ENCODE measurements at places on chromosomes 5 and 9. TPM values are rescaled to one million over a fixed set of nuclear protein-coding genes. Genes with fewer than 3 reads are reported as not detected.

GRCh38 chr9:98641695-98642094, 67.0 kb downstream of the GABBR2 start:
- DNase-seq: no peak

BDP1 gene
- 32.1 TPM for total RNA-seq

EXD3 gene
- 7.2 TPM for total RNA-seq

DNA sequence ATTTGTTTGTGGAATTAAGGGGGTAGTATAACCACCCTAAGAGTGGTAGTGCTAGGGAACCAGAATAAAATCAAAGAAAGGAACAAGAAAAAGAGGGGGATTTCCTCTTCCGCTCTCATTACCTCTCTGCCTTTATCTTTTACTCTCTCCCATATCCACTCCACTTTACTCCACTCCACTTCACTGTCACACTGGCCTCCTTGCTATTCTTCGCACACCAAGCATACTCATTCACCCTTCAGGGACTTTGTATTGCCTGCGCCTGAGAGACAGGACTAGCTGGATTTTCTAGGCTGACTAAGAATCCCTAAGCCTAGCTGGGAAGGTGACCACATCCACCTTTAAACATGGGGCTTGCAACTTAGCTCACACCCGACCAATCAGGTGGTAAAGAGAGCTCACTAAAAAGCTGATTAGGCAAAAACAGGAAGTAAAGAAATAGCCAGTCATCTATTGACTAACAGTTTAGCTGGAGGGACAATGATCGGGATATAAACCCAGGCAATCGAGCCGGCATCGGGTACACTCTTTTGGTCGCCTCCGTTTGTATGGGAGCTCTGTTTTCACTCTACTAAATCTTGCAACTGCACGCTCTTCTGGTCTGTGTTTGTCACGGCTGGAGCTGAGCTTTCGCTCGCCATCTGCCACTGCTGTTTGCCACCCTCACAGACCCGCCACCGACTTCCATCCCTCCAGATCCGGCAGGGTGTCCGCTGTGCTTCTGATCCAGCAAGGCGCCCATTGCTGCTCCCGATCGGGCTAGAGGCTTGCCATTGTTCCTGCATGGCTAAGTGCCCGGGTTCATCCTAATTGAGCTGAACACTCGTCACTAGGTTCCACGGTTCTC, 121.8 kb downstream of the FAM170A start:
- no peak for DNase-seq

- DNase-seq: no peak
These were observed 836.7 kb upstream of the CDH10 start for GRCh38 chr5:25481463-25481862.

DNA sequence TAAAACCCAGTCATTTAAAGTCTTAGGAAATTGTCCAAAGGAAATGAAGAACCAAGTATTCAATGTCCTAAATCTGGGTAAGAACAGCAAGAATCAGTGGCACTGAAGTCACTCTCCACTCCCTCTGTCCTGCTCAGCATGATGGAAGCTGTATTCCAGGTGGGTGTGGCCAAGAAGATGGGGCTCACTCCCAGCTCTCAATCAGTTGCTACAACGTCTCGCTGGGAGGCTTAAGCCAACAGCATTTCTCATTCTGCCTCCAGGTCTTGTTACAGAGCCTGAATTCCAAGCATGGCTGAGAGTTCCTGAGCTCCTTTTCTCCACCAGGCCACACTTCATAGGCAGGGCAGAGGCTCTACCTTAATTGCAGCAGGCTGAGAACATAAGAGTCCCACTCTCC, 41.2 kb upstream of the TRIO start:
- no peak for DNase-seq

- DNase-seq: no peak
These were observed 103.7 kb upstream of the MVB12B start for GRCh38 chr9:126222835-126223431.

ANKRD18B gene
- 13.8 TPM for total RNA-seq

GRCh38 chr5:61953913-61954312, 352.1 kb upstream of the KIF2A start:
- DNase-seq: no peak

KLHL3 gene
- total RNA-seq: 10.5 TPM

DNA sequence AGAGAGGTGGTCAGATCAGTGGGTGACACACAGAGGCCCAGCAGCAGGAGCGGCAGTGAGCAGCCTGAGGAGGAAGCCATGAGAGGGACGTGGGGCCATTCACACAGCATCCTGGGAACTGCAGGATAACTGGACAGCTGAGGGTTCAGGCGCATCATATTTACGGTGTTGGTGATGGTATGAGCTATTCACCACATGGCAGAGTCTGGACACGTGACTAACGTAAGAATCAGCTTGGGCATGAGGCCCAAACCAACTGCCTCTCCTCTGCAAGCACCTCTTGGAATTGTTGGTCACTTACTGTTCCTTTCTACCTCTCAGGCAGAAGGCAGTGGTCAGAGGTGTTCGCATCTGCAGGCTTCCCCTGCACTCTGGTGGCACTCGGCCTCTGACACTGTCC, 141.1 kb downstream of the ENTREP1 start:
- no peak for DNase-seq

- no peak for DNase-seq
These were observed 65.5 kb upstream of the SAP30L start for GRCh38 chr5:154380263-154380662.

FAM169A gene
- total RNA-seq: 83.1 TPM

SLC23A1 gene
- total RNA-seq: not detected

GRCh38 chr9:91986248-91986647, 36.2 kb upstream of the ROR2 start:
- DNase-seq: no peak

DNA sequence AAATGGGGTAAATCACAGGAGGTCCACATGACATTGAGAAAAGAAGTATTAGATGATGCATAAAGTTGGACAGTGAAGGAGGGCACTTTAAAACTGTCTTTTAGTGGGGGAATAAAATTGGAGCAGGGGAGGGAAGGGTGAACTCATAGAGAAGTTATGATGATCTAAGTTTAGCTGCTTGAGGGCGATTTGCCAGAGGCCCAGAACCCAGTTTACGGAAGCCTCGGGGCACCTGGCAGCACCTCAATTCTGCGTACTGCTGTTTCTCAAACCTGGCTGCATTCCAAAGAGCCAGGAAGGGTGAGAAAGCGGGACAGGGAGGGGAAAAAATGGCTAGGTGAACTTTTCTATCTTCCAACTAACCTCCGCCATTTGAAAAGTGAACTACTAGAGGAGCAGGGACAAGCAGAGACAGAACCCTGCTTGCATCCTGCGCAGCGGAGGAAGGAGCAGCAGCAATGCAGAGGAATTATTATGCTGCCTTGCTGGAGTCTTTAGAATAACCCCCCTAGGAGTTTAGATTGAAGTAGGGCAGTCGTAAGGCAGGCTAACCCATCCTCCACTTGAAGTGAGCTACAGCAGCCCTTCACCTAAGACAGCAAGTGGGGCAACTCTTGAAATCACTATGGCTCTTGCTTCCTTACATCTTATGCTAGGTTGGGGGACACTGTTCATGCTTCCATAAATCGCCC, 316.8 kb downstream of the BRINP1 start:
- no peak for DNase-seq

DNA sequence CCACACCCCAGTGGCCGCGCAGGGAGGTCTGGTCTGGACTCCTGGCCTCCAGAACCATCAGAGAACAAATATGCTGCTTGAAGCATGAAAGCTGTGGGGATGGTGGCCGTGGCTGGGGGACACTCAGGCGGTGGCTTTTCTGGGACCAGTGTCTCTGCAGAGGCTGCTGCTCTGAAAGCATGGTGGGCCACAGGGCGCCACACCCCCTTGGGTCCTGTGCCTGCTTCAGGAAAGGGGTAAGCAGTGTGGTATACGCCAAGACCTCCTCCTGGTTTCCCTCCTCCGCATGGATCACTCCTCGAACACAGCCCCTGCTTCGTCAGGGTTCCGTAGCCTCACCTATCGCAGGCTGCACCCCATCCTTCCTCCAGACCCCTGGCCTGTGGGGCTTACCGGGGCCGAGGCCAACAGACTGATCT, 19.7 kb upstream of the TERT start:
- DNase-seq: no peak

RIGI gene
- total RNA-seq: 6.6 TPM

- DNase-seq: no peak
These were observed 286.1 kb downstream of the IRX2 start for GRCh38 chr5:2465383-2465782.

DNA sequence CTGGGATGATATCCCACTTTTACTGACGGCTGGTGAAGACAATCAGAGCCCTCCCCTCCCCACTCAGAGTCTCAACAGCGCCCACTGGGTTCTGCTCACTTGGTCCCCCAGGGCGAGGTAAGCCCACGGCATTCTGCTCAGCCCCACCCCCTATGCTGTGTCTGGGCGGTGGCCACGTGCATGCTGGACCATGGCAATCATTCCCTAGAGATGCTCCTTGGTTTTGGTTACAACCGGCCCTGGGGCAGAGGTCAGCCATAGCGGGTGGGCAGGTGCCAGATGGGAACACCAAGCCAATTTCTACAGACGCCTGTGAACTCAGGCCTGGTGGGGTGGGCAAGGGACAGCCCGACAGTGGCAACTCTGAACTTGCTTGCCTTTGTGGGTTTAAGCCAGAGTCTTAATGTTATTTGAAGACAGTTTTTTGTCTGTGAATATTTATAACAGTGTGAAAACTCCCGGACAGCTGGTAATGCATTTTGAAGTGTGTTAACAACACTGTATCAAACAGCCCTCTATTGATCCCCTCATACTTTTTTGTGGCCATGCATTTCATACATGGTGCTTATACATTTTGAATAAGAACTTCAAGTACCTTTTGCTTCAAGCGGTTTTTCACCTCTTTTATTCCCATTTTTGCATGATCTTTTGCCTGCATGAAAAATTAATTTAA, 94.2 kb downstream of the CRB2 start:
- no peak for DNase-seq

RLN1 gene
- 1.3 TPM for total RNA-seq

WNT8A gene
- 0.27 TPM for total RNA-seq

GRCh38 chr9:81542118-81542889, 147.0 kb downstream of the TLE1 start:
- no peak for DNase-seq

GRCh38 chr5:128093368-128093767, 9.8 kb downstream of the SLC12A2 start:
- no peak for DNase-seq

DNA sequence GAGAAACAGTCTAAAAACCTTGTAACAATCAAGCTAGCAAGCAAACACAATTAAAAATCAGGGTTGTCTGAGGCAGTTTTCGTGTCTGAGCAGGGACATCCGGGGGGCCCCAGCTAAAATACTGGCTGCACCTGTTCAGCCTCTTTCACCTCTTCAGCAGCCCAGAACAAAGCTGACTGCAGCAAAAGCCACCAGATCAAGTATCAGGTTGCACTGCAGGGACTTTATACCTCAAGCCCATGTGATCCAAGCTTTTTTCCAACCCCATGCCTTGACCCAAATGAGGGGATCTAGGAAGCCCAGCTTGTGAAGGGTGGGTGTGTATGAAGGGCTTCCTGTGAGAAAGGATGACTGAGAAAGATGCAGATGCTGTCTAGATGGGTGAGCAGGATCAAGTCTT, 133.4 kb downstream of the SEMA6A start:
- DNase-seq: no peak

TLX3 gene
- not detected for total RNA-seq

DNA sequence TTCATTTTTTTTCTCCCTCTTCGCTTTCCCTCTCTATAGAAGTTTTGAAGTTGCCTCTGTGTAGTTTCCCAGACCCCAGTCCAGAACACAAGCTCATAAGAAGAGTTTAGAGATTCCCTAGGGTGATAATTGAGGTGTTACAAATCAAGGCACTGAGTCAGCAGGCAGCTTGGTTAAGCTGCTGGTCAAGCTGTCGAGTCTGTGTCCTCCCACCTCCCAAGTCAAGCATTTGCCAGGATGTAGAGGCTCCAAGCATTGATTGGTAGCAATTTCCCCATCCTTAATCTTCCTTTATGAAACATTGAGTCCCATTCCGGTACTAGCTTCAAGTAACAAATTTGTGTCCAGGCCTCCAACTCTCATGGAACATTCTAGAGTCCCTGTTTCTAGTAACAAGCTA, 47.5 kb upstream of the SLC1A1 start:
- DNase-seq: no peak

EQTN gene
- total RNA-seq: not detected

ZNF879 gene
- 3.9 TPM for total RNA-seq

CARTPT gene
- not detected for total RNA-seq

DNA sequence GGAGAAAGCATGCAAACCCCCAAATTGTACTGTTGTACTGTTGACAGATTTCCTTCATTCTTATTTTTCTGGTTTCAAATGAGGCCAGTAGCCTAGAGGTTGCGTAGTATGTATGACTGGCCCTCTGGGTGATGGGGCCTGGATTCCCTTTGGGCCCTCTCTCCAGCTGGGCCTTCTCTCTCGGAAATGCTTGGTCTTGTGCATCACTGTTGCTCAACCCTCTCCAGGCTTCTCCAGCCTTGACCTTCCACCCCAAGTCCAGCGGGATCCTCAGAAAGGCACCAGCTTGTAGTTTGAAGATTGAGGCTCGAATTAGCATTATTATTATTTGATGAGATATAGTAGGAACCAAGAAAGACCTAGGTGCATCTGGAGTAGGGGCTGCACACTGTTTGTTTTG, 87.0 kb downstream of the ANGPTL2 start:
- no peak for DNase-seq

CA9 gene
- total RNA-seq: 1.3 TPM

- no peak for DNase-seq
These were observed 37.1 kb upstream of the CEP120 start for GRCh38 chr5:123460296-123460729.

- DNase-seq: no peak
These were observed 271.8 kb downstream of the NNT start for GRCh38 chr5:43874772-43875171.

GRCh38 chr9:88571419-88571818, 36.4 kb downstream of the NXNL2 start:
- no peak for DNase-seq

- no peak for DNase-seq
These were observed 66.9 kb downstream of the SKIC3 start for GRCh38 chr5:95487880-95488279.

LECT2 gene
- not detected for total RNA-seq

DNA sequence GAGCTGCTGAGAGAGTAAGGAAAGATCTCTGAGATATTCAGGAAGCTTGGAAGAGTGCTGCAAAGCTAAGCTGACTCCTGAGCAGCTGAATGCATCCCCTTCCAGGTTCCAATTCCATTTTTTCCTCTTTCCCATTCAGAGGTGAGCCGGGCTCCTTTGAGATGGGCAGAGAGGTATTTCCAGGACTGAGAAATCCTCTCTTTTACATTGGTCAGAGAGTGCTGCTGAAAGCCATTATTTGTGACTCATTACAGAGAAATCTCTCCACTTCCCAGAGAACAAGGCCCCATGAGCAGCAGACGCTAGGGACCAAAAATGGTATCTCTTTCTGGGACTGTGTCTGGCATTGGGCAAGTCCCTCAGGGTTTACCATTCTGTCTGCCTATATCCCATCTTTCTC, 3.7 kb downstream of the MCTP1 start:
- DNase-seq: no peak

Measured in H1 (cell line).